DMS53 (cell line): ENCODE measurements at places on chromosomes 2 and 18.

DNA sequence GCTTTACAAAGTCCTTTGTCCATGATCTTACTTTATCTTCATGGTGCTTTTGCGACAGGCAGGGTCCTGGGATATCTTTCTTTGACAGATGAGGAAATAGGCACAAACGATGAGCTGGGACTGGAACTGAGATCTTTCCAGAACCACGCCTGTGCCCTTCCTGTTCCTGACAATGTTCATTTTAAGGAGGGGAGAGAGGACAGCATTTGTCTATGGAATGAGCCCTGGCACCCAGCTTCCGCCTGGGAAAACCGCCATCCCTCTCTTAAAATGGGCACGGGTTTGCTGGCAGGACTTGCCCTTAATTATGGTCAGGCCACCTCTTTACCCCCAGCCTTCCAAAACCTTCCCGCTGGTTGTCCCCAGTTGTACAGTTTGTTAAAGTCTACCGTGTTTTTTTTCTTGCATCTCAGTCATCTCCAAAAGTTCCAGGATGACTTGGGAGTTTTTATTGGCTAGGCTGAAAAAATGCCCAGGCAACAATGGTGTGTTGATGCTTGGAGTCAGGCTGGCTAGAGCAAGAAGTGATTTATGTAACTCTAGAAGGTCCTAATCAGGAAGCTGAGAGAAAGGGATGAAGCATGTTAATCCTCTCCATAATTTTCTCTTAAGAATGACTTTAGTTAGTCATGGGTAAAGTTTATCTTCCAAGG lies 264.9 kb upstream of the EPAS1 start:
- peak; percentile 39 for DNase-seq

- no peak for DNase-seq
Observed at GRCh38 chr2:189654641-189655040, 6.6 kb upstream of the ASNSD1 start.

DNA sequence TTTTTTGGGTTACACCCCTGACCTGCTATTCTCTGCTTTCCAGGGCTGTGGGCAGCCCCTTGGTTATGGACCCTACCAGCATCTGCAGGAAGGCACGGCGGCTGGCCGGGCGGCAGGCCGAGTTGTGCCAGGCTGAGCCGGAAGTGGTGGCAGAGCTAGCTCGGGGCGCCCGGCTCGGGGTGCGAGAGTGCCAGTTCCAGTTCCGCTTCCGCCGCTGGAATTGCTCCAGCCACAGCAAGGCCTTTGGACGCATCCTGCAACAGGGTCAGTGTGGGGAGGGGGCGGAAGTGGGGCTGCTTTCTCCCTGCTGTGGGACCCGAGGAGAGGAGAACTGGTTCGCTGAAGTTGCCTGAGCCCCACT lies 9.7 kb upstream of the WNT10A start:
- DNase-seq = no peak

GRCh38 chr2:36582538-36582937 lies 15.4 kb downstream of the FEZ2 start:
- DNase-seq = no peak

GRCh38 chr2:136920652-136921333 lies 155.4 kb downstream of the THSD7B start:
- DNase-seq = peak; percentile 0

DNA sequence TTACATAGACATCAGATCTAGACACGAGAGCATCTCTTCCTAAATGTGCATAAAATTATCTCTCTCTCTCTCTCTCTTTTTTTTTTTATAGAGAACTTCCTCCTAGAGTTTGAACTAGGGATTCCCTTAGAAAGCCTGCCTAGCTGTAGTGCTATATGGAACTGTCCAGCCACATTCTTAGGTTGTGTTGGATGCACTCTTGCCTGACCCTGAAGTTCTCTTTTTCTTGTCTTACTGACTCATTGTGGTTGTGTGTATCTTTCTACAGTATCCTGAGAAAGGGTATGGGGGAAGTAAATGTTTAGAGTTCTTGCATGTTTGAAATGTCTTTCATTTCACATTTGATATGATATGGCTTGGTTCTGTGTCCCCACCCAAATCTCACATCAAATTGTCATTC lies 368.2 kb downstream of the CDH2 start:
- no peak for DNase-seq

GRCh38 chr2:7646661-7647060 lies 729.4 kb downstream of the RNF144A start:
- DNase-seq = no peak

DNA sequence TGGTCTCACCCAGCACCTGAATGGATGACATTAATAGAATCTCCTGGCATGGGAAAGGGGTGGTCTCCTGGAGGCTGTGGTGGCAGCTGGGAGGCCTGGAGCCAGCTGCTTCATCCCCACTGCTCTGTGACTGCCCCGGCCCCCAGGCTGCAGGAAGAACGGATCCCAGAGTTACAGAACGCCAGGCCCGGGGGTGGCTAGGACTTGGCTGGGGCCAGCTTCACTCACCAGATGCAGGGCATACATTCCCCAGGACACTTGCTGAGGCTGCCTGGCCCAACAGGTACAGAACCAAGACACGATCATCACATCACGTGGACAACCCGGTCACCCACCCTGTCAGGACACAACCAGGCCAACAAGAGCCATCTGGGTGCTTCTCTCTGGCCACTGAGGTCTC lies 178.6 kb upstream of the SALL3 start:
- DNase-seq = no peak

- DNase-seq = no peak
Observed at GRCh38 chr2:100053087-100053885, 89.1 kb downstream of the AFF3 start.

DNA sequence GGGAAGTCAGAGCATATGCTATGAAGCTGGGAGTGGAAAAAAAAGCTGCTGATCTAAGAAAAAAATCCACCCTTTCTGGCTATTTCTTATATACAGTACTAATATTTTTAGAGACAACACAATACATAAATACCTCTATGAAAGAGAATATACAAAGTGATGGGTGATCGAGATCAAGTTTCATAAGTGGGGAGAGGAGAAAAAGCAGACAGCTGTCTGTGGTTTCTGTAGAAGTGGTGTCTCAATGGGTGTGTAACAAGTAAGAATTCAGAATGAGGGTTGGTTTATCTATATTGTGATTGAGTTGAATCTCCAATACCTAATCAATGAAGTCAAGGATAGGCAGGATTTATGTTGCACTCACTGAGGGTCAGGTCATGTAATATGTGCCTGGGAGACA lies 191.0 kb downstream of the HNMT start:
- DNase-seq = no peak
